ENCODE measurements at places on chromosomes 5 and 9.

DNA sequence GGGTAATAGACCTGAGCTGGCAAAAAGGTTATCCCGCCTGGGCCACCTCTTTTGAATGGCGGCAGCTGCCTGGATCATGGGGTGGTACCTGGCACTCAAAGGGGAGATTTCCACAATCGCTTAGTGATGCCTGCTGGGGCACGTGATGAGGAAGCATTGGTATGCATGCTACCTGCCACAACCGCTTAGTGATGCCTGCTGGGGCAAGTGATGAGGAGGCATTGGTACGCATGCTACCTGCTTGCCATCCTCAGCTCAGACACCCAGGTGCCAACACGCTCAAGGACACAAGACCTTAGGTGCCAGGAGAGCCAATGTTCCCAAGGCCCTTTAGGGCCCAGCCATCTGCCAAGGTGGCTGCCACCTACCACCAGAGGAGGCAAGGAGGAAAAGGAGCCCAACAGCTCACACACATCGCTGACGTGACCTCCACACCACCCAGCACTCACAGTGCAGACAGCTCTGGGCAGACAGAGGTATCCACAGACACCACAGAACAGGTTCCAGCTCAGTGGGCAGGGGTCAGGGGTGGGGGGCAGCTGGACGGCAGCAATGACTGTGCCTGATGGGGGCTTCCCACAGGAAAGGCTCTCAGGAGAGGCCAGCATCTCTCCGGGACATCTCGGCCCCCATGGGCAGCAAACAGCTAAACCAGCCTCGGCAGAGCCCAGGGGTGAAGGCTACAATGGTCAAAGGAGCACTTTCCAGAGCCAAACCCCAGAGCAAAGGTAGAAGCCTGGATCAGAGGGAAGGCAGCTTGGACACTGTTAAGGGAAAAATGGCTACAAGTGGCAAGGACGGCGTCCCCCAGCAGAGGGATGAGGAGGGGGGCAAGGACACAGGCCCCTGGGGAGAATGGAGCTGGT, 43.0 kb upstream of the SARDH start:
- DNase-seq = no peak

GRCh38 chr9:32424616-32425015, 40.2 kb downstream of the ACO1 start:
- DNase-seq = no peak

DNA sequence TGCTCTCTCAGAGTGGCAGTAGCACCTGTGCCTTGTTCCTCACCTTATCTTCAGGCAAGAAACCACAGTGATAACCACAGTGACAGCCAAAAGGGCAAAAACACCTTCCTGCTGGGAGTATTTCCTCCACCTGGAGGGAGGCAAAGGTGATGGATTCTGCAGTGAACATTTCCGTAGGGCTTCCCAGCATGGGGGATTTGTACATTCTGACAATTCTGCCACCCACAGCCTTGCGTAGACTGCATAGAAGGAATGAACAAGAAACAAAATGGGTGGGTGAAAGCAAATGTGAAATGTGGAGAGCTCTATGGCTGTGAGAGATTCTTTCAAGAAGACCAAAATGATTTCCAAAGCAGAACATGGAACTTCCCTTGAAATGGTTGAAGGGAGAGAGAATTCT, 111.4 kb downstream of the ZNF462 start:
- DNase-seq = no peak

GRCh38 chr9:7165331-7165975, 407.7 kb downstream of the KDM4C start:
- no peak for DNase-seq

DNA sequence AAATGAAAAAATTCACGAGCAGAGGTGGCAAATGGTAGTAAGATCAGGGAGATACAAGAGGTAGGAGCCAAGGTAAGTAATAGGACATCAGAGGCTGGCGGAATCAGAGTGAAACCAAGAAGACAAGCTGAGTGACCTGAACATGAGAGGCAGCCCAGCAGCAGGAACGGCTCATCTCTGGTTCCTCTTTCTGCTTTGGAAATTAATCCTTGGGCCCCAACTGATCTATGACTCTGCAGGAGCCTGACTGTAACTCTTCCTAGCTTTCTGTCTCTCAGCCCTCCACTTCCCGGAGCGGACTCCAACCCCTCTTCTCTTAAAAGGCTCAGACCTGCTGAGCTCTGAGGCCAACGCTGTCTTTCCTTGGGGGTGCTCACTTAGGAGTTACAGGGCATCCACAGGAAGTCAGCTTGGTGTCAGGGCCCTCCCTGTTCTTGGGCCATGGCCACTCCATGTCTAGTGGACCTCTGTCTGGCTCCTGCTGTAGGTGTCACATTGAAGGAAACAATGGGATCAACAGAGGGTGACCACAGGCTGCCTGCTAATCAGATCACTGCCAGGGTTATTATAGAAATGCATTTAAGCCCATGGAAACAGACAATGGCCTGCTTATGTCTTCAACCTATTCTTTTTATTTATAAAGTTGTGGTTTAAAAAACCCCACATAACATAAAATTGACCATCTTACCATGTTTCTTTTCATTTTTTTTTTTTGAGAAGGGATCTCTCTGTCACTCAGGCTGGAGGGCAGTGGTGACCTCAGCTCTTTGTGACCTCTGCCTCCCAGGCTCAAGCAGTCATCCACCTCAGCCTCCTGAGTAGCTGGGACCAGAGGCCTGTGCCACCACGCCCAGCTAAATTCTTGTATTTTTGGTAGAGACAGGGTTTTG, 22.5 kb upstream of the SHB start:
- no peak for DNase-seq

DNA sequence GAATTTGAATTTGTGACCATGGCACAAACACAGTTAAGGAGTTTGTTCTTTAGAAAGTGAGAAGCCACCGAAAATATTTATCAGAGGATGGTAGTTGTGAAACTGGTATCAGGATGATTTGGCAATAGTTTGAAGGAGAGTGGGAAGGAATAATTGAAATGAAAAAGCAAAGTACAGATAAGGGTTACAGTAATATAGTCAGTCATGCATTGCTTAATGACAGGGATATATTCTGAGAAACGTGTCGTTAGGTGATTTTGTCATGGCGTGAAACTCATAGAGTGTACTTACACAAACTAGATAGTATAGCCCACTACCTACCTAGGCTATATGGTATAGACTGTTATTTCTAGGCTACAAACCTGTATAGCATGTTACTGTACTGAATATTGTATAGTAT, 84.2 kb downstream of the GPBP1 start:
- no peak for DNase-seq

DNA sequence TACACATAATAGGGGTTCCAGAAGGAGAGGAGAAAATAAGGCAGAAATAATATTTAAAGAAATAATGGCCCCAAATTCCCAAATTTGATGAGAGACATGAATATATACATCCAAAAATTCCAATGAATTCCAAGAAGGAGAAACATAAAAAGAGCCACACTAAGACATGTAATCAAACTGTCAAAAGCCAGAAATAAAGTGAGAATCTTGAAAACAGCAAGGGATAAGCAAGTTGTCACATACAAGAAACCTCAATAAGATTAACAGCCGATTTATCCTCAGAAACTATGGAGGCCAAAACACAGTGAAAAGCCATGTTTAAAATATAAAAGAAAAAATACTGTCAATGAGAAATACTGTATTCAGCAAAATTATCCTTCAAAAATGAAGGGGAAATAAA, 14.5 kb downstream of the CATSPER3 start:
- DNase-seq = no peak

GRCh38 chr5:92374859-92375258, 991.7 kb upstream of the ARRDC3 start:
- no peak for DNase-seq

GRCh38 chr9:129726322-129727160, 26.3 kb downstream of the PTGES start:
- peak; percentile 60 for DNase-seq

- no peak for DNase-seq
Observed at GRCh38 chr9:85224301-85224700, 517.5 kb downstream of the AGTPBP1 start.

DNA sequence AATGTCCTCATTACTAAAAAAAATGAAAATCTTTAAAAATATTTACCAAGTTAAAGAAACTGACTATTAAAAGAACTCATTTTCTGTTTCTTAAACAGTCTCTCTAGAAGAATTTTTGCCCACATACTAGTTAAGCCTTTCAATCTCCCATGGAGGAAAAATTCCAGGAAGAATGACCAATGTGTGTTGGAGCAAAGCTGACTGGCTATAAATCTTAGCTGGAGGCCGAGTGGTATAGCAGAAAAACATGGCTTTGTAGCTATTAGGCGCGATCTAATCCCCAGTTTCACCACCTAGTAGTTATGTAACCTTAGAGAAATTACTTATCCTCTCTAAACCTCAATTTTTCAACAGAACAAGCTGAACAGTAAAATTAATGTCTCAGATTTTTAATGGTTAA, 135.5 kb upstream of the PRLR start:
- no peak for DNase-seq

DNA sequence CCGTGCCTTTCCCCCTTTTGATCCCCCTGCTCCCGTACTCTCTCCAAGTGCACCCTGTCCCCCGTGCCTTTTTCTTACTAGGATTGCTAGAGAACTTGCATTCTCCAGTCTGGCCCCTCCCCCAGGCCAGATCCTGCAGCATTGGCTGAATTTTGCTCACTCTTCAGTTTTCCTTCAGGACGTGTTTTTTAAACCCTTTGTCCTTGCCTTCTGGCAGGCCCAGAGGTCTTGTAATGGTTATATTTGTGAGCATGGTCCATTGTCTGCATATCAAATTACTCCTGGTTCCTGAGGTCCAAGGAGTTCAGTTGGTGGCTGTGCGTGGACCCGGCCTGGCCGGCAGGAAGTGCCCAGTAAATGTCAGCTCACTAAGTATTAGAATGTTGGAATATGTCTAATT, 606 bp downstream of the TBC1D13 start:
- no peak for DNase-seq

DNA sequence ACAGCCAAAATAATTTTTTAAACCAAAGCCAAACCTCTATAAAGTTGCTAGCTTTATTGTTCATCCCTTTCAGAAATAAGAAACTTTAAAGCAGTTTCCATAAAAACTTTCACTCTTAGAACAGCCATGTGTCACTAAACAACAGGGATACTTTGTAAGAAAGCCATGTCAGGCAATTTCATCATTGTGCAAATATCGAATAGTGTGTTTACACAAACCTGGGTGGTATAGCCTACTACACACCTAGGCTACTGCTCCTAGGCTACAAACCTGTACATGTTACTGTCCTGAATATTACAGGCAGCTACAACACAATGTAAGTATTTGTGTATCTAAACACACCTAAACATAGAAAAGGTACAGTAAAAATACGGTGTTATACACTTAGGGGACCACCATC, 59.9 kb downstream of the TLE1 start:
- no peak for DNase-seq

DNA sequence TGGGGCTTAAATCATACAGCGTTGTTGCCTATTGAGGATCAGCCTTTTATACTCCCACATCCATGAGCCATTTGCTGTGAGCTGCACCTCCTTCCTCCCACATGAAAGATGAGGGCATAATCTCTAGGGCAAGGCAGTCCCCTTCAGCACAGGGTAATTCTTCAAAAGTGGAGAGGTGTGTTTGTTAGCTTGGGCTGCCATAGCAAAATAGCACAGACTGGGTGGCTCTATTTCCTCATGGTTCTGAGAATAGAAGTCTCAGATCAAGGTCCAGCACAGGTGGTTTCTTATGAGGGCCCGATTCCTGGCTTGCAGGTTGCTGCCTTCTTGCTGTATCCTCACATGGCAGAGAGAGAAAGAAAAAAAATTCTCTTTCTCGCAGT, 121.8 kb upstream of the SLC12A2 start:
- no peak for DNase-seq

- no peak for DNase-seq
Observed at GRCh38 chr5:94830520-94830919, 212.1 kb downstream of the SLF1 start.

GRCh38 chr5:131289738-131290137, 25.9 kb downstream of the CDC42SE2 start:
- no peak for DNase-seq

DNA sequence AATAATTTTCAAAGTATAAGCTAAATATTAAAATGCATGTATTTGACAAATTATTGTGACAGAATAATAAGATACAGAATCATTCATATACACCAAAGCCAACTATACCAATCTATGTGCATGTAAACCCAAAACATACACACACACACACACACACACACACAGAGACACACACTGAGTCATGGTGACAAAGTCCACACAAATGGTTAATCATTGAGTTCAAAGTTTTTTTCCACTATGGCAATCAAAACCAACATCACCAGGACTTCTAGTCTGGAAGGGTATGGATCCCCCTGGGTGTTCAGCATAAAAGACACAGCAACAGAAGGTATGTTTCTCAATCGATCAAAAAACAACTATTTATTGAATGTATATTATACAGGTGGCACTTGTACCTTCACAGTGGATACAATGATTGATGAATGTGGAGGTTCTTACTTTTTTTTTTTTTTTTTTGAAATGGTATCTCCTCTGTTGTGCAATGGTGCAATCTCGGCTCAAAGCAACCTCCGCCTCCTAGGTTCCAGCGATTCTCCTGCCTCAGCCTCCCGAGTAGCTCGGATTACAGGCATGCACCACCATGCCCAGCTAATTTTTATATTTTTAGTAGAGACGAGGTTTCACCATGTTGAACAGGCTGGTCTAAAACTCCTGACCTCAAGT, 137.0 kb downstream of the PDE4D start:
- no peak for DNase-seq

DNA sequence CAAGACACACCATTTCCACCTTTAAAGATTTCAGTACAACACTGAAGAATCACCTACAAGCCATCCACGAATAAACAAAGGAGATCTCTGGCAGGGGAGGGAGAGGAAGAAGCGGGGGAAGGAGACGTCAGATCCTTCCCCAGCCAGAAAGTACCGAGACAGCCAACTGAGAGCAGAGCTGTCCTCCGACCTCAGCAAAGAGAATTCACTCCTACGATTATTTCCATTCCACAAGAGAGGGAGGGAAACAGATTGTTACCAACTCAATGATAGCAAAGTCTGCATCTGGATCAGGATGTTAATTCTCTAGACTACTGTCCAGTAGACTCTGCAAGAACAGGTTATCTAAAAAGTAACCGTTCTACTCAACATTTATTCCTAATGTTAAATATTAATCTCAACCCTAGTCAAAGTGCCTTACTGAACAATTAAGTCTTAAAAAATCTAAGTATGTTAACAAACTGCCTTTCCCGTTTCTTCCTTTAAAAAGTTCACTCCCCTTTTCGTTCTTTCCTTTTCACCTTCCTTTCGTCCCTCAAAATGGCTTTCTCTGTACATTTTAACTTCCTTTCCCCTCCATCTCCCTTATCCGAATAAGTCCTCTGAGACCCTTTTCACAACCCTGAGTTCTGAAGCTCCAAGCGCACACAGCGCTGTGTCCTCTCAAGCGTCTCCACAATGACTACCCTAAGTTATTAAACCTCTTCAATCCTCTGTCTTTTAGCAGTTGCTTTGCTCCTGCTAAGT, 1.4 kb downstream of the CHD1 start:
- no peak for DNase-seq

DNA sequence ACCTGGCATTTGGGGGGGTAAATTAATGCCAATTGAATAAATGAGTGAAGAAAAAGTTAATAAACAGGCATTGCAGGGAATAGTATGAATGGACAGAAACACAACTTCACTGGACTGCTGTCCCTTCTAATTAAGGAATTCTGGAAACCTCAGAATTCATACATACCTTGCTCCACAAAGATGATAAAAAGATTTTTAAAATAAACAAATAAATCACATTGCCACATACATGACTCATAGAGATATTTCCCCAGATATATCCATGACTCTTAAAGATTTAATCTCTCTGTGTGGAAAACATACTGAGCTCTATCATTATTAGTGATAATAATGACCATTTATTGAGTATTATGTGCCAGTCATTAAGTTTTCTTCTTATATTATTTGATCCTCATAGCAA, 469.0 kb upstream of the MEF2C start:
- no peak for DNase-seq

- no peak for DNase-seq
Observed at GRCh38 chr5:140114341-140115185, 654 bp downstream of the PURA start.

All from fibroblast of skin of left biceps (primary cell).